ENCODE measurements at places on chromosomes 3 and 15. TPM values are rescaled to one million over a fixed set of nuclear protein-coding genes. Genes with fewer than 3 reads are reported as not detected.

TNNC1 gene
- polyA plus RNA-seq: 0.71 TPM

GOLGA6B gene
- not detected for polyA plus RNA-seq

SLC28A2 gene
- not detected for polyA plus RNA-seq

HDC gene
- polyA plus RNA-seq: 2.6 TPM
